ENCODE measurements at places on chromosomes 7 and 10.

- no peak for DNase-seq
Measured at GRCh38 chr7:4015371-4015770, 666.7 kb upstream of the FOXK1 start.

DNA sequence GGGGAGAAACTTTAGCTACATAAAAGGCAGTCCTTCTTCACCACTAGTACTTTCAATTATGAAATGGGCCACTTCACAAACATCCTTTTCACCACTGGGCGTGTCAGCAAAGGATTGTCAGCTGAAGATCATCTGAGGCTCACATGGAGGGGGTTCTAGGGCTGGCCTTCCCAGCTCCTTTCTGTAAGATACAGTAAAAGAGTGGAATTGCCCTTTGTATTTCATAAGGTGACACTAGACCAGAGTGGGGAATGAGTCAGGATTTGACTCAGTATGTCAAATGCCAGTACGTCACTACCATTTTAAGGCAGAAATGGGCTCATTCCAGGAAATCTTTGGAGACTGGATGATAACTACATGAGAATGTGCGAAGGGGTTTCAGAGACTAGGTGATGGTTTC is 21.2 kb upstream of the BLOC1S2 start:
- no peak for DNase-seq

- no peak for DNase-seq
Measured at GRCh38 chr10:33240931-33241330, 93.5 kb downstream of the NRP1 start.

- no peak for DNase-seq
Measured at GRCh38 chr7:152140067-152140466, 114.6 kb downstream of the GALNT11 start.

DNA sequence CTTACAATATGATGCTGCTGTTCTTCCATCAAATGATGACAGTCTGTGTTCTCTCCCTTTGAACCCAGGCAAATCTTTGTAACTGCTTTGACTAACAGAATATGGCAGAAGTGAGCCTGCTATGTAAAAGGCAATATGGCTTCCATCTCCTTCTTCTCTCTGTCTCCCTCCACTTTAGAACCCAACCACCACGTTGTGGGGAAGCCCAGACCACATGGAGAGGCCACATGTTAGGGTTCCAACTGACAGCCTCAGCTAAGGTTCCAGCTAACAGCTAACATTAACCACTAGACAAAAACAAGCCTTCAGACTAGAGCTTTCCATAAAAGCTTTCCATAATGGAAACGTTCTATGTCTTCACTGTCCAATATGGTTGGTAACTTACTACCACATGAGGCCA is 107.7 kb downstream of the PRTFDC1 start:
- no peak for DNase-seq

- DNase-seq, result no peak
Measured at GRCh38 chr7:33072471-33072870, 9.9 kb upstream of the NT5C3A start.

DNA sequence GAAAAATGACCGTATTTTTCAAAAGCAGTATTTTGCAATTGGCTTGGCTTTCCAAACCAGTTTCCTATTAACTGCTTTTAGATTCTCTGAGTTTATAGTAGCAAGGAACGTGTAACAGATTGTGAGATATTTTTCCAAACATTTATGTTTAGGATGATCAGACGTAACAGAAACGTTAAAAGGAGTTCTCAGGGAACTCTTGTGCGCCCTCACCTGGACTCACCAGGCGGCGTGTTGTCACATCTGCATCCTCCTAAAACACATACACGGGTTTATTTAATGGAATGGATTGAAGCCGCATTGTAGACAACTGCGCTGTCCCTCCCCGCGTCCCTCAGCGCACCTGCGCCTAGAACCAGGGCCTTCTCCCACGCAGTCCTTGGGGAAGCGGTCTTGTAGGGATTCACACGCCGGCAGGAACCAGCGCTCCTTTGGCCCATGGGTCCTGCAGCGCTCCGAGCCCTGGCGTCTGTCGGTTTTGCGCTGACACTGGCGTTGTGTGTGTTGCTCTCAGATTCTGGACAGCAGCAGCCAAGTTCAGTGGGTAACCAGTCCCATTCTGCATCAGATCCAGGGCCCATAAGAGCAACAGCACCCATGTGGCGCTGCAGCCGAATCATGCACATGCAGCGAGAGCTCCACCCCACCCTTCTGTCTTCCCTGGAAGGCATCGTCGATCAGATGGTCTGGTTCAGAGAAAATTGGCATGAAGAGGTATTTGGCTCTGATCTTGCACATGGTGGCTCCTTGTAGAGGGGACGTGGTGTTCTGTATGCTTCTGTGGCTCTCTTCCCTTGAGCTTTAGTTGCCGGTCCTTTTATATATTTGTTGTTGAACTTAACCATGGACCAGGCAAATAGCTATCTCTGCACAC is 114.9 kb downstream of the TRRAP start:
- DNase-seq, result no peak

- no peak for DNase-seq
Measured at GRCh38 chr7:1758028-1758858, 88.2 kb downstream of the ELFN1 start.

- peak; percentile 26 for DNase-seq
Measured at GRCh38 chr7:95511716-95512260, 26.0 kb downstream of the ASB4 start.
